Activated CD8-positive, alpha-beta memory T cell treated with anti-CD3 and anti-CD28 coated beads, Interleukin-2, amount 10 ng/mL, durations not matched to agents 7 days and 5 days (primary cell): ENCODE measurements at places on chromosomes 12 and 14. TPM values are rescaled to one million over a fixed set of nuclear protein-coding genes. Genes with fewer than 3 reads are reported as not detected.

MYBPC1 gene
- not detected for total RNA-seq

ARHGEF25 gene
- 0.70 TPM for total RNA-seq

KLHL28 gene
- total RNA-seq, result 14.0 TPM

PEX5 gene
- total RNA-seq, result 16.2 TPM

- H3K27ac ChIP-seq, result no peak overlapping the region
- no peaks in the 10 kb centered on the region for H3K4me1 ChIP-seq
- H3K4me3 ChIP-seq, result no peak overlapping the region
- H3K27me3 ChIP-seq, result no peaks in the 10 kb centered on the region
- H3K36me3 ChIP-seq, result no peaks in the 10 kb centered on the region
These were observed 315.7 kb downstream of the SLC16A7 start for GRCh38 chr12:59911516-59911915.

- peaks cover 38% of the 10 kb centered on the region for H3K4me1 ChIP-seq
- peaks cover 6% of the 10 kb centered on the region for H3K36me3 ChIP-seq
- H3K4me3 ChIP-seq, result peak overlapping the region; percentile 71
- no peak overlapping the region for H3K27ac ChIP-seq
- no peak for DNase-seq
These were observed 944 bp downstream of the TXNRD1 start for GRCh38 chr12:104216521-104216924.

- peaks cover 72% of the 10 kb centered on the region for H3K4me1 ChIP-seq
- peak overlapping the region; percentile 78 for H3K27ac ChIP-seq
- no peak for DNase-seq
- no peak overlapping the region for H3K4me3 ChIP-seq
- H3K27me3 ChIP-seq, result no peaks in the 10 kb centered on the region
These were observed 113.5 kb downstream of the BTG1 start for GRCh38 chr12:92032101-92032500.

DNA sequence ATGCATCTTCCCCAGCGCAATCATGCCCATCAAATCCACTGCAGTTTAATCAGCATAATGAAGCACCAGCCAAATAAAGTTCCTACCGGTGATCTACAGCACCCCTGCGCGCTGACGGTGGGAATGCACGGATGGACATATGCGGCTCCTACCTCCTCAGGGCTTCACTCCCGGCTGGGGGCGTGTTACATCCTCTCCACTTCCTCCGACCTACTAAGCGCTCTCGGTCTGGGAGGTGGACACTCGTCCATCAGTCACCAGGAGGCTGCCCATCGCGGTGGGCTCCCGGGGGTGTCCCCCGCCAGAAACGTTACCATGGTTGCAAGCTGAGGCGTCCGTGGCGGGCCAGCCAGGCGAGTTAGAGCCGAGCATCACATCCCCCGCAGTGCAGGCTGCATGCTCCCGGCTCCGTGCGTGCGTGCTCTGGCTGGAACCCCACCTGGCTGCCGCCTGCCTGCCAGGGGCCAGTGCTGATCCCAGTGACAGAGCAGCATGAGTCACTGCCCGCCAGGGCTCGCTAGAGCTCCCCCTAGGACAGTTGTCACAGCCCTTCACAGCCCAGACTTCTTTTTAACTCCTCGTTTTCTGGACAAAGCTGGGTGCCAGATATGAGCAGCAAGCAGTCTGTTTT is 73.0 kb downstream of the CIT start:
- no peak overlapping the region for H3K4me3 ChIP-seq
- H3K36me3 ChIP-seq, result peaks cover 39% of the 10 kb centered on the region
- H3K27ac ChIP-seq, result no peak overlapping the region
- no peak for DNase-seq
- no peaks in the 10 kb centered on the region for H3K27me3 ChIP-seq

DNA sequence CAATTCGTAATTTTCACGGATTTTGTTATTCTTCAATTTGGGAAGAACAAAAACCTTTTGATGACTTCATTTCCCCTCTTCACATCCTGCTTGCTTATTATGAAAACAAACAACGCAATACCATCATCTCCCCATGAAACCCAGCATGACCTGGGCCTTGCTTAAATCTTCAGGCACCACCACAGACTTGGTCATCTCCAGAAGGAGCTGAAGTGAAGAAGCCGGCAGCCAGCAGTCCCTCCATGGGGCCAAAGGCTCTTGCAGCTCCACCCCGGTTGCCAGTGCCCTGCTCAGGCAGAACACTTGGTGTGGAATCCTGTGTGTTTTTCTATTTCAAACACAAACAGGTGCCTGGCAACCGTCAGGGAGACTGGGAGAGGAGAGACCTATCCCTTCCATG is 982.9 kb upstream of the TMEM132C start:
- H3K36me3 ChIP-seq, result no peaks in the 10 kb centered on the region
- H3K4me1 ChIP-seq, result peaks cover 15% of the 10 kb centered on the region
- H3K27ac ChIP-seq, result no peak overlapping the region

DNA sequence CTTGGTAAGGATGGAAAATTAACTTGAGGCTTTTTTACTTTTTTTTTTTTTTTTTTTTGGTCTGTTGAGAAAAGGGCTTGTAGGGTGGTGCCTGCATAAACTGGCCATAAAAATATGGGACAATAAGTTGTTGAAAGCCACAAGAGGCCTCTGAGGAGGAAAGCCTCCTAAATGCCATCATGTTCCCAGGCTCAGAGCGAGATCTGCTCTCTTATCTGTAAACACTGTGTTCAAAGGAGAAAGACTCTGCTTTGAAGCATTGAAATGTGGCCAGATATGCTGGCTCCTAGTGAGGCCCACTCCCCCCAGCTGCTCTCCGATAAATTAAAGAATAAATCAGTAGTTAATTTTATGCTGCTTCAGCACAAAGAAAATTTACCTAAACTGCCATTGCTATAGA is 504.9 kb downstream of the DIO2 start:
- DNase-seq, result no peak
- H3K27me3 ChIP-seq, result no peaks in the 10 kb centered on the region
- no peaks in the 10 kb centered on the region for H3K36me3 ChIP-seq
- no peak overlapping the region for H3K27ac ChIP-seq
- H3K4me3 ChIP-seq, result no peak overlapping the region

- no peaks in the 10 kb centered on the region for H3K36me3 ChIP-seq
- no peaks in the 10 kb centered on the region for H3K27me3 ChIP-seq
- H3K4me1 ChIP-seq, result no peaks in the 10 kb centered on the region
- DNase-seq, result no peak
These were observed 85.8 kb downstream of the TBX5 start for GRCh38 chr12:114320101-114320500.

DNA sequence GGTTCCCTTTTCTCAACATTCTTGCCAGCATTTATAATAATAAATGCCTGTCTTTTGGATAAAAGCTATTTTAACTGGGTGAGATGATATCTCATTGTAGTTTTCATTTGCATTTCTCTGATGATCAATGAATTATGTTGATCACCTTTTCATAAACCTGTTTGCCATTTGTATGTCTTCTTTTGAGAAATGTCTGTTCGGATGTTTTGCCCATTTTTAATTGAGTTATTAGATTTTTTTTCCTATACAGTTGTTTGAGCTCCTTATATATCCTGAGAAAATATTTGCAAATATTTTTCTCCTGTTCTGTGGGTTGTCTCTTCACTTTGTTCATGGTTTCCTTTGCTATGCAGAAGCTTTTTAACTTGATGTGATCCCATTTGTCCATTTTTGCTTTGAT is 8.1 kb upstream of the LIMA1 start:
- no peak overlapping the region for H3K4me3 ChIP-seq
- no peaks in the 10 kb centered on the region for H3K27me3 ChIP-seq
- peaks cover 2% of the 10 kb centered on the region for H3K4me1 ChIP-seq
- H3K36me3 ChIP-seq, result peaks cover 11% of the 10 kb centered on the region
